Stimulated activated CD4-positive, alpha-beta T cell treated with anti-CD3 and anti-CD28 coated beads, Interleukin-15, amount 100 ng/mL, for 24 hours (primary cell): ENCODE measurements at places on chromosomes 1 and 21.

- DNase-seq, result no peak
Observed at GRCh38 chr21:33412832-33413519, 9.8 kb downstream of the IFNGR2 start.

DNA sequence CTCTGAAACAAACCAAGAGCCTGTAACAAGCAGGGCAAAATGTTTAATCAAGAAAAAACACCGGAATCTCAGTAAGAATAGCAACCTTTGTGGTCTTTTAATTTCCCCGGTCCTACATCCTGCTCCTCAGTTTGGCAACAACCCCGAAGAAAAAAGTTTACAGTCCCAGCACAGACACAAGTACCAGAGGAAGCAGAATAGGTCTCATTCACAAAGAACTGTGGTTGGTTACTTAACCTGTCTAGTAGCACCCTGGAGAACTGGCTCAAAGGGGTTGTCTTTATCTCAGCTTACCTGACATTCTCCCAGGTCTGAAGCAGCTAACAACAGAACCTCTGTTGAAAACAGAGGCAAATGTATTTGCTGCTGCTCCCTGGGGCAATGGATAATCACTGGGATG is 399.3 kb downstream of the AJAP1 start:
- DNase-seq, result no peak

DNA sequence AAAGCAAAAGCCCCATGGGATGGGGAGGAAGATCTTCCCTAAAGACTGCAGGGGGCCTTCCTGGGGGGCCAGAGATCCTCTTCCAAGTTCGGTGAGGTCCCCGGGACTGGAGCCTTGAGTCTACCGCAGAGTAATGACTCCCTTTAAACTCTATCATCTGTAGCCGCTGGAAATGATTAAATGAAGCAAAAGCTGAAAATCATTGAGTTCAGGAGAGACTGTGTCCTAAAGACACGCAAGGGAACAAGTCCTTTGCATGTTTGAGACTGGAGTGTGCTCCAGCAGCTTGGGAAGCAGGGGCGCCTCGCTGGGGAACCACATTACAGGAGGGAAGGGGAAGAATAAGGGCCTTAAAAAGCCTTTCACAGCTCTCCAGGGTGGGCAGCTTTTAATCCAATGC is 70.2 kb downstream of the WDR4 start:
- DNase-seq, result no peak

DNA sequence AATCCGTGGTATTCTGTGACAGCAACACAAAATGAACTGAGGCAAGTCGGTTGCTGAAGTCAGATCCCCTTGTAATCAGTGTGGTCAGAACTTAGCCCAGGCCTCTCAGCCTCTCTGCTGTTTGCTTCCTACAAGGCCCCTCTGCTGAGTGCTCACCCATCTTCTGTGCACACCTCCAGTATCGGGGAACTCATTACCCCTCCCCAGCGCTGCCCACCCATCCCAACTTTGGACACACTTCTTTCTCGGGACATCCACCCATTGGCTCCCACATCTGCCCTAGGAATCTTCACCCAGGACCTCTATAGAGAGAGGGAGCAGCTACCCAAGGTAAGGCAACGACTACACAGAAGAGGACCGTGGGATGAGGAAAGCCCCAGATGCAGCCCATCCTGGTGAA is 217.5 kb downstream of the MATN1 start:
- DNase-seq, result no peak

DNA sequence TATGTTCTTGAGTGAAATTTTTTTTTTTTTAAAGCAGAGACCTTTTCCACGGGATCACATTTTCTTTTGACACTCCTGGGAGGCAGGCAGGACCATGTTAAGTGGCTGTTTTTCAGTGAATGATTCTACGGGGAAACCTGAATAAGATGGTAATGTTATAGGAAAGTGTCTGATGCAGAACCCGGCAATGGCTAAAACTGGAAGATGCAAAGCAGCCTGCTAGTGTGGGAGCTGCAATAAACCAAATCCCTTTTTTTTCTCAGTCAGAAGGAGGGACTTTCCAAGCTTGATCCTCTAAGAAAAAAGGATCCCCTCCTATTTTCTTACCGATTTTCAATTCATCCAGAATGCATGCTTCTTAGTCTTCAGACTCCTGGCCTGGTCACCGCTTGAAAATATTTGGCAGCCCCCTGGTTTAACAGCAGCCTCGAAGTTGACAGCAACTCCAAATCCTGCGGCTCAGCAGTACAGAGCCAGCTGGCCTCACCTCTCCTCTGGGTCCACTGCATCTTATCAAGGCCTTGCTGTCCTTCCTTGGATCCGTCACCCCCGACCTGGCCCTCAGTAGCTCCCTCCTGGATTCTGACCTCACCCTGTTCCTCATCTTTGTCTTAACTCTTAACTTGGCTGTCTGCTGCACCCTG is 5.6 kb downstream of the MX2 start:
- no peak for DNase-seq

- DNase-seq, result no peak
Observed at GRCh38 chr1:39722495-39722894, 16.2 kb upstream of the PPIE start.

DNA sequence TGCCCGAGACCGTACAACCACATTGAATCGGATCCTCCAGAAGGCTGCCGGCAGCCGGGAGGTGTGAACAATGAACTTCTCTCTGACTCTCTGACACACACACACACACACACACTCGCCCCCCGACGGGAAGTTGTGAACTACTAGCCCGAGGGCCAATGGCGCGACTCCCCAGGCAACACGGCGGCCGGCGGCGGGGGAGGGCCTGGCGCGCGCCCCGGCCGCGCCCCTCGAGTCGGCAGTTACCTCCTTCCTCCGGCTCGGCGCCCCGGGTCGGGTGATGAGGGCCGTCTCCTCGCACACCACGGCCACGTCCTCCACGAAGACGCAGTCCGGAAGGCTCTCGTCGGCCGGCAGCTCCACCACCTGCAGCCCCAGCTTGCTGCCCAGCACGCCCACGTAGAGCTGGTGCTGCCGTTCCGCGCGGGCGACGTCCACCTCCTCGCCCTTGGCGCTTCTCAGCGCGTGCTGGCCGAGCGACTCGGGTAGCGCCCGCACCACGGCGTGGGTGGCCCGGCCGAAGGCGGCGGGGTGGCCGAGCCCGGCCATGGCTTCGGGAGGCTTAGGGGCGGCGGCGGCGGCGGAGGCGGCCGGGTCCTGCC is 361 bp downstream of the DDAH1 start:
- DNase-seq, result peak; percentile 44

DNA sequence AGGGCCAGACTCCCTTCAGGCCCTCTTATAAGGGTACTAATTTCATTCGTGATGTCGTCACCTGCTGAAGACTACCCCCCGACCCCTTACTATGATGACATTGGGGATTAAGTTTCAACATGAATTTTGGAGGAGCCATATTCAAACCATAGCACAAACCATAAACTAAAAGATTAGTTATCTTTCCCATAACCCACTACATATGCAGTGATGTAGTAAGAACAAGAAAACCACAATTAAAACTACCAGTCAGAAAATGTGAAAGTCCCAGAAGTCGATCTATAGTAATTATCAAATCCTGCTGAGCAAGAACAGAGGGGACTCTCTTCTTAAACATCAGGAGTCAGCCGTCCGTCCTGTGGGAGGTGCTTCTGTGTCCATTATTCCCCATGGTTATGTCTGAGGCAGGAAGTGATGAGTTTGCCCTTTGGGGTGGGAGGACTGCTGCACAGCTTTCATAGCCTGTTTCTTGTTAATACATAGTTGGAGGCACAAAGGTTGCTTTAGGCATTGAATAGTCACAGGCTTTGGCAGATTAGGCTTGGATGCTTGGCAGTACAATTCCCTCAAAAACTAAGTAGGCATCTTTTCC is 35.9 kb upstream of the PTGFRN start:
- DNase-seq, result peak; percentile 44

GRCh38 chr1:186390925-186391324 is 15.3 kb downstream of the ODR4 start:
- DNase-seq, result no peak

GRCh38 chr1:209751627-209752231 is 4.1 kb upstream of the TRAF3IP3 start:
- peak; percentile 52 for DNase-seq

DNA sequence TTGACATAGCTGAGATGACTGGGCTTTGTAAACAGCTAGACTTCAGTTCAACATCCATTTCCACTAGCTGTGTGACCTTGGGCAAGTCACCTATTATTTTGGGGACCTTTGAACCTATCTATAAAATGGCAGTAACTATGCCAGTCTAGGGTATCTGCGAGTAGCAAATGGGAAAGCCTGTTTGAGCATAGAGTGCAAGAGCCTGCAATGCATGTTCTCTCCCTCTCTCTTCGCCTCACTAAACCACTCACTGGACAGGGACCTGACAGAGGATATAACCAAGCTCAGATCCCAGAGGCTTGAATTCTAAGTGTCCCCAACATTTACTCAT is 39.7 kb downstream of the DPT start:
- DNase-seq, result no peak

DNA sequence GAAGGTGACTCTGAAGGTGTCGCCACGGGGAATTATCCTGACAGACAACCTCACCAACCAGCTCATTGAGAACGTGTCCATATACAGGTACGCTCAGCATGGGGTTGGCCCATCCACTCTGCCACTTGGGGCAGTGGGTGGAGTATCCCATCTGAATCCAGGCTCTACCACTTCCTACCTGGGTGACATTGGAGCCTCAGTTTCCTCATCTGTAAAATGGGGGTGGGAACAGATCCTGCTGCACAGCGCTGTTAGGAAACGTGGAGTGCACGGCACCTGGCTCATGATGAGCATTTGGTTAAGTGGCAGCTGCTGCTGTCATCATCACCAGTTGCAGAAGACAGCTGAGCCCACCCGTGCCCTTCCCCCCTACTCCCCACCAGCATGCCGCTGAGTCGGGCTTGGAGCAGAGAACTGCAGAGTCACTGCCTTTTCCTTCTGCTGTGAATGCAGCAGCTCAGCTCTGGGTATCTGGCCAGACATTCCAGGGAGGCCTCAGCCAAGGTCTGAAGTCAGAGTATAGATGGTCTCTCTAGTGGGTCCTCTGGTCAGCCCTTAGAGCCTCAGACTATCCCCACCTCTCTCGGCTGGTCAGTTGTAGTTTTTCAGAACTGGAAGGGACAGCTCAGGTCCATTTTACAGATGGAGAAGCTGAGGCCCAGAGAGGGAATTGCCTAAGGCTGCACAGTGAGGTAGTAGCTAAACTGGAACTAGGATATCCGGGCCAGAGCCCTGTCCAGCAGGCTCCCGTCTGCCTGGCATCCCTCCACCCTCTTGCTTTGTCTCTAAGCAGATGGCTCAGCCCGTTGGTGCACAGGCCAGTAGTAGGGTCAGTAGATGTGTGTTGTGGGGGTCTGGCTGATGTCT is 11.7 kb downstream of the LDLRAP1 start:
- DNase-seq, result no peak

- no peak for DNase-seq
Observed at GRCh38 chr1:167219194-167219593, 1.5 kb upstream of the POU2F1 start.

DNA sequence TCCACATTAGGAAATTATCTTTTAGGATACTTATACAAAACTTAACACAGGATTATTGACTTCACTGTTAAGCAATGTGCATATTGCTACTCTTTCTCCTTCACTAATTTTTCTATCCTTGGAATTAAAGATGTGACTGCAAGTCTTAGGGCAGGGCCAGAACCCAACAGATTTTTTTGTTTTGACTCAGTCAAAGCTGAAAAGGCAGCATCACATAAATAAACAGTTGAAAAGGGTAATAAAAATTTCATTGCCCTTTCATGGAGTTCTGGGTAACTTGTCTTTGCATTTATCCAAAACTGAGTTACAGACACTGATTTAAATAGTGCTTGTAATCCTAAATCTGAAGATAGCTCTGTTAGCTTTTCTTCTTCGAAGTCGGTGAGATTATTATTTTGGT is 1.9 kb upstream of the TMEM35B start:
- DNase-seq, result no peak

DNA sequence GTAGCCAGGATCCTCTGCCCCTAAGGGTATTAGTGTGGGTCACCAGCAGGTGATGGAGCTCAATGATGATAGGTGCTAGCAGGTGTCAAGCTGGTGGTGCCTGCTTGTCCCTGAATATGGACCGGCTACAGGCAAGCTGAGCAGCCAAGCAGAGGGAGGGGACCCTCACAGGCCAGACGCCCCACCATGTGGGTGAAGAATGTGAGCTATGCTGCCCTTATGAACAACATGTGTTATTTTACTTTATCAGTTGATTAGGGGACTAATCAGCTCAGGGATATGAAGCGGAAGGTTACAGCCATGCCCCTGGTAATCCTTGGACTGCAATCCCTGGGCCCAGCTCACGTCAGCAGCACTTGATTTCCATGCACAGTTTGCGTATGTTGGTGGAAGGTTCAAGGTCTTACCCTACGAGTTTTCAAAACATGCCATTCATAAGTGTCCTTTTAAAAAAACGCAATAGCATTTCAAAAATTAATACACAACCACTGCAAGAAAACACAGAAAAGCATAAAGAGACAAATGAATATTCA is 106.0 kb downstream of the CDC7 start:
- no peak for DNase-seq

- DNase-seq, result no peak
Observed at GRCh38 chr1:173853074-173853473, 14.7 kb downstream of the GAS5 start.
